Stimulated activated CD4-positive, alpha-beta T cell treated with anti-CD3 and anti-CD28 coated beads, Interleukin-12 subunit alpha, Interleukin-12 subunit beta, amount 100 ng/mL, for 4 hours (primary cell): ENCODE measurements at places on chromosomes 4 and X.

GRCh38 chrX:8913655-8914409, 112.6 kb upstream of the FAM9A start:
- DNase-seq = no peak

DNA sequence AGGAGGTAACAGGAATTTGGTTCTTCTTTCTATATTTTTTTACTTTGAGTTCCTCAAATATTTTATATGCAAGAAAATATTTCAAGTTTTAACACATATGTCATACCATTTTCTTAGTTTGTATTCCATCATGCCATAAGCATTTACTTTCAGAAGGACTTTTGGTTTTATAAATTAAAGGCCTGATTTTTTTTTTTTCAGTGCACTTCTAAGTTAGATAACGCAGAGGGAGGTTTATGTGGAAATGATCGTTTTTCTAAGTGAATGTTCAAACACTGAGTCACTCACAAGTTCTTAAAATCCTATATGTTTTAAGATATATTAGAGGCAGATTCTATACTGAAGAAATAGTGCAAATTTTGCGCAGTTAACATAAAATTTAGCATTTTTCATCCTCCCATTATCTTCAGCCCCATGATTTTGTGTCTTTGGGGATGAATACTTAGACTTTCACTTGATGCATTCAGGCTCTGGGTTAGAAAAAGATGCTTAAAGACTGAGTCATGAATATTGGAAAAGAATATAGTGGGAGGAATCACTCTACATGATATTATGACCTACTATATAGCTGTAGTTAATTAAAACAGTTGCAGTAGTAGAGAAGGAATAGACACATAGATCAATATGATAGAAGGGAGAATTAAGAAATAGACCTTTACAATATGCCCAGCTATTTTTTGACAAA, 54.9 kb downstream of the COL4A5 start:
- DNase-seq = no peak

DNA sequence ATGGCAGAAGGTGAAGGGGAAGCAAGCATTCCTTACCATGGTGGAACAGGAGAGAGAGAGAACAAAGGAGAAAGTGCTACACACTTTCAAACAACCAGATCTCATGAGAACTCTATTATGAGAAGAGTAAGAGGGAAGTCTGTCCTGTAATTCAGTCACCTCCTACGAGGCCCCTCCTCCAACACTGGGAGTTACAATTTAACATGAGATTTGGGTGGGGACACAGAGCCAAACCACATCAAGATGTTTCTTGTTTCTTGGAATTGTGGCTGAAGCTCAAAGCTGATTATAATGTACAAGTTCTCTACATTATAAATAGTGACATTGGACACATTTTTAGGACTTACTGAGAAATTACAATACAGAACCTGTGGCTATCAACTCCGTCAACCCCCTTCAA, 29.5 kb upstream of the TAPT1 start:
- DNase-seq = no peak

DNA sequence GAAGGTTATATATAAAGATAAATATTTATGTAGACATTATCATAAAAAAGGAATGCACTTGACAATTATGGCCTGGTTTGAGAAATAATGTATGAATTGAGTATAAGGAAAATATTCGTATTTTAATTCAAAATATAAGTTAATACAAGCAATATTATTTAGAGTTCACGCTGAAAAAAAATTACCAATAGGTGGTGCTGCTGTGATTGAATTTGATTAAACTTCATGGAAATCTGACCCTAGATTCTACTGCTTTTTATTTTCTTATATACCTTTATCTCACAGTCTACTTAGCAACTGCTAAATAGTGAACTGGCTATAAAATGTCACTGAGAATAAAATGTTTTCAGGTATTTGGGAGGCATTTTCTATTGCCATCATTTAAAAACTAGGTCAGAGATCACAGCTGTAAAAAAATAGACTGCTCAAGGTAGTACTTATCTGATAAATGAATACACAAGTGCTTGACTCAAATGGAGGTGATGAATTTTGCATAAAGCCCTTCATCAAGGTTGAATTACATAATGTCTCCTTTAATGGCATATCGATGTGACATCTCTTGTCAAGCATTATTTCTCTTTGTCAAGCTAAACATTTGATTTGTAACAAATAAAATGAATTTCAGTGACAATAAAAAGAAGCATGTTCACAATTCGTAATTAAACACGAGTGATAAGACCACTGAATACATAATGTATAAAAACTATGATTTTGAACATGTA, 1638.8 kb upstream of the PCDH7 start:
- DNase-seq = no peak

DNA sequence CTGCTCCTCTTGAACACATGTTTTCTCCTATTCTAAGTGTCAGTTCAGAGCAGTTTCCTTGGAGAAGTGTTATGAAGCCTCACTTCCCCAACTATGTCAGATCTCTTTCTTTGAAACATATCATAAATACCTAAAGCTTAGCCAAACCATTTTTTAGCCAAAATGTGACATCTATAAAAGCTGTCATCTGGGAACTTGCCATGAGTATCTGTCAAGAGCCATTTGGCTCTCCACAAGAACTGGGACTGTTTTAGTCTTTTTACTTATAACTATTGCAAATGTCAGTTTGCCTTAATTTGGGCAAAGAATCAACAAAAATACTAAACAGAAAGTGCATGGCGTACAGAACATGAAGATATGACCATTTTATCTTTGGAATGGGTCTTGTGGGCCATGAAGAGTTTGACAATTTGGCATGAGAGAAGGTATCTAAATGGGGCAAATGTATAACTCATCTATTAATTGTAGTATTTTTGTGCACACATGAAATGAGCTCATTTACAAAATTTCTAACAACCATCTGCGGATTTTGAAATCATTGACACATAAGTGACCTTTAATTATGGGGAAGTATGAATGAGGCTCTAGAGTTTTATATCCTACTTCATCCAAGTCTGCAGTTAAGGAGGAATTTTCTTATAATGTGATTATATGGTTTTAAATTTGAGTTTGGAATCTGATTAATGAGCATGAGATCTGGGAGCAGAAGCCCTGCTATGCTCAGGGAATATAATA, 129.1 kb upstream of the PACRGL start:
- no peak for DNase-seq

DNA sequence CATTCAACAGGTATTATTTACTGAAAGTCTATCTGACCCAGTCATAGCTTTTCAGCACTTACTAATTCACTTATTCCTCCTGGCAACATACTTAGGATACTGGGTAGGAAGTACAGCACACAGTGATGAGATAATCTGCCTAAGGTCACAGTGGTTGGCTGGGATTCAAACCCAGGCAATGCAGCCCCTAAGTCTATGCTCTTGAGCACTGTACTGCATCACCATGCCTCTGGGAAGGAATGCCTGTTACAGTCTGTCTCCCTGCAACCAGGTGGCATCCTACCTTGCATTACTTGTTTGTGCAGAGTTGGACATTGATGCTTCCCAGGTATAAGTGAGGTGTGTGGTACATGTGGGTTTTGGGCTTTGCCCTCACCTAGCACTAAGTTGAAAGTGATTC, 21.5 kb upstream of the LRAT start:
- no peak for DNase-seq
